Hematopoietic multipotent progenitor cell treated with erythropoietin and hydrocortisone succinate and interleukin-3 and kit ligand, for 6 days (in vitro differentiated cells): ENCODE measurements at places on chromosomes 5 and 9.

DNA sequence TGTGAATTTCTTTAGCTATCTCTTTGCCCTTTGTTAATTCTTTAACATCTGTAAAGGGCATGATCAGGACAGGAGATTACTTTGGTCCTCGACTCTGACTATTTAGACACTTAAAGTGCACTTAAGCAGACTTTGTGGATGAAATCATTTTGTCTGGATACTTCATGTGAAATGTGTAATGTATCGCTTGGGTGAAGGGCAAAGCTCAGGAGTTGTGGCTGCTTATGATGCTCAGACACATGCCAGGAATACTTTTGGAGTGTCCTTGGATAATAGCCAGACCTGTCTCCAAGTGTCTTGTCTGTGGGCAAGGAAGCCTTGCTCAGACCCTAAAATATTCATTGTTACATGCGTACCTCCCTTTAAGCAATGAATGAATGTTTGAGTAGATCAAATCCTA, 87.8 kb downstream of the RAI14 start:
- DNase-seq: no peak

GRCh38 chr9:14838701-14839100, 71.5 kb downstream of the FREM1 start:
- no peak for DNase-seq

GRCh38 chr9:2163231-2163885, 148.2 kb downstream of the SMARCA2 start:
- DNase-seq: no peak

DNA sequence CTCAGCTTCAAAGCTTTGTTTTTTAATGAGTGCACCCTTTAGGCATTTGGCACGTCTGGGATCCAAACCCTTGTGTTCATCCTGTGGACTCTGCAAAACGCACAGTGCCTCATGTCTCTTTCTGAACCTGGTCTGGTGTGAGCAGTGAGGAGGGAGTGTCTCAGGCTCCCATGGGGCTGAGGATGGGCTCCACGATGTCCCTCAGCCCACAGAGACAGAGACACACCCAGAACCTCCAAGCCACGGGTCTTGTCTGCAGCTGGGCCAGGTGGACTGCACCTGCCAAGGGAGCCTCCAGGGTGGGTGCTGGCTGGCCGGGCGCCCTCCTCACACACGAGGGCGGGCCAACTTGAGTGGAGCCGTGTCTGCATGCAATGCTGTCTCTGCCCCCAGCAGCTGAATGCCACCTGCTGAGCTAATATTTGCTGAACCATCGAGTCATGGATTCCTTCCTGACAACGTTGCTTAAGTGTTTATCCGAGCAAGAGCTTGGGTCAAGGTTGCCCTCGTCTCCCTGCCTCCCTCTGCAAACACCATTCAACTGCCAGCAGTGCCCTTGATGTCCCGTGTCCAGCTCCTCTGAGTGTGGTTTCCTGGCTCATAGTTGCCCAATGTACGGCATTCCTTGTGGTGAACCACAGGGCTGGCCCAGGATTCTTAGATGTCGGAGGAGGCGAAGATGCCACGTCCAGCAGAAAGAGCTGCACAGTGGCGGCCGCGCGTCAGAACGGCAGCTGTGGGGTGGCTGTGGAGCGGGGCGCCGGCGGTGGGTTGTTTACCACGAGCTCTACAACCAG, 31.4 kb upstream of the LPCAT1 start:
- no peak for DNase-seq

- peak; percentile 94 for DNase-seq
Measured at GRCh38 chr9:137236238-137236935, 4.7 kb upstream of the TUBB4B start.

DNA sequence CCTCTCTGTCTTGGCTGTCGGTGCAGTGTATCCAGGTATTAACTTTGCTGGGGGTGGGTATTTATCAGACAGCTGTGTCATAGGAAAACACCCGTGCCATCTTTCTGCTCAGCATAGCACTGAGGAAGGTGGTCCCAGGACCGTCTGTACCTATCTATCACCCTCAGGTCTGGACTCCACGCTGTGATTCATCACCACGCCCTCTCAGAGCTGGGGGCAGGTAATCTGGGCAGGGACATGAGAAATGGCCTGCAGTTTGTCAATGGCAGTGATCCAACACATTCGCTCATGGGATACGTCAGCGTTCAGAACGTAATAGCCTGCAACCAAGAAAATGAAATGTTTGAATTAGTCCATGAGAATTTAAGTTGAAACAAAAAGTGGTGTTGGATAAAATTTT, 151.6 kb upstream of the MAP1B start:
- no peak for DNase-seq

DNA sequence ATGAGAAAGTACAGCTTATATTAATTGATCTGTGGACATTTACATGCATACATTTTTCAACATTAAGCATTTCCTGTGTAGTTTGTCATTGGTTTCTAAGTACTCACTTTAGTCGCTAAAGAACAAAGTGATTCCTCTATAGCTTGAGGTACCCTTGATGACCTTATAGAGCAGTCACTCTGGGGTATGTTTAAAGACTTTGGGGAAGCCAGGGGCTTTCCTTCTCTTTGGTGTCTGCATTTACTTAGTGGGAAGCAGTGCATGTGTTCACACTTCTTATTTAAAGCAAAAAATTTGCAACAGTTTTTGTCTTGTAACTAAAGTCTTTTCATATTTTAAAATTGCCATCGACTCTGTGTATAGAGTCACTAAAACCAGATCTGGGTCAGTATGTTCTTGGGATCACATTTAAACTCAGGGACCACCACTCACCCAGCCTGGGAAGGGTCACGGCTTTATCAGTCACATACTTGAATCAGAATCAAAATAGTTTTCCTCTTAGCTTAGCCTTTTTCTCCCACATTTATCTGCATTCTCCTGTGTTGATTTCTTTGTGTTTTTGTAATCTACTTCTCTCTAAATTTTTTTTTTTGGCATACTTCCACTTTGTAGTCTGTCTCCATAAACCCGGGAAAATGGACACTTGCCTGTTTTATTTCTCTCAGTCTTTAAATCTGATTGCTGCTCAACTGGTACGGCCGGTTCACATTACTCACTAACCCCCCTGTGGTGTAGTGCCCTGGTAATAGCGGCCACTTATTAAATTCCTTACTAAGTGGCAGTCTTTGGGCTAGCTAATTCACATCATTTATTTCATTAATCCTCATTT, 143.9 kb upstream of the FBN2 start:
- DNase-seq: no peak

GRCh38 chr5:119743927-119744326, 114.6 kb downstream of the FAM170A start:
- DNase-seq: peak; percentile 67

GRCh38 chr9:77847059-77847499, 184.5 kb downstream of the GNAQ start:
- no peak for DNase-seq

DNA sequence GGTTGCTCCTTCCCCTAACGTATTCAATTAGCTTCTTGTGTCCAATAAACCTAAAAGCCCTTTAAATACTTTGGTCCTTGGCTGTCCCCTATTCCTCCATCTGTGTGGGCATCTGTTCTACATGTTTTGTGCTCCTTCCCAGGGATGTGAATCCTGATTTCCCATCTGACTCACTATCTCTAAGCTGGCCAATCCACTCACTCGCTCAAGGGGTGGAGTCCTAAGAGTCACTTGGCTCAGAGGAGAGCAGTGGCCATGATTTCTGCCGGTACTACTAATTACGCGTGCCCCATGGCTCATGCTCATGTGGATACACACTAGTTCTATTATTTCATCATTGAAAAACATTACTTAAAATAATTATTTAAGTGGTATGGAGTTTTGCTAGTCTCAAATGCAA, 89.6 kb downstream of the TAF11L14 start:
- DNase-seq: no peak

DNA sequence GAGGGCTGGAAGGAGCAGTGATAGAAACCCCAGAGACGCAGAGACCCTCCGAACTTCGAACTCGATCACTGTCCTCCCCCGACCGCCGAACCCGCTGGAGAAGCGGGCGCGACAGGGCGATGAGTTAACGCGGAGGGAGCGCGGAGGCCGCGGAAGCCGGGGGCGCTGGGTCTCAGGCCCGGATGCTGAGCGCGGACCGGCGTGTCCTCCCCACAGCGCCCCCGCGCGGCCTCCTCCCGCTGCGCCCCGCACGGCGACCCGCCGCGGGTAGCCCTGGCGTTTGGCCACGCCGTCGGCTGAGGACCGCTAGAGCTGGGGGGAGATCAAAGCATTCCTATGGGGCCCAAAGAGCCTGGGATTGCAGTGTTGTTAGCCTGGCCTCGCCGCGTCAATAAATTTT, 7.7 kb upstream of the DMRT2 start:
- peak; percentile 13 for DNase-seq

DNA sequence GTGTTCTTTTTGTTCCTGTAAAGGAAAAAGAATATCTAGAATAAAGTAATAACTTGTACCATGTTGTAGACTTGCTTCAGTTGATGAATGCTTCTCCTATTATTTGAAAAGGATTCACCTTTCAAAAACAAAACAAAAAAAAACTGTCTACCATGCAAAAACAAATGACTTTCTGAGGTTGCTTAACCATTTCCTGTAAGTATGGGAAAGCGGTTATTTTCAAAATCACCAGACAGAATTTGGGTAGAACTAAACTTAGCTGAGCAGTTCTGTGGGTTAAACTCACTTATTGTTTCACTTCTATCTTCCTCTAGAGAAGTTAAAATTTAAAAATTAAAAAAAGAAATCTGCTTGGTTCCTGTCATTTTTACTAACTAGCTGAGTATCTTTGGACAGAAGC, 25.2 kb downstream of the LNPEP start:
- DNase-seq: peak; percentile 68

- DNase-seq: no peak
Measured at GRCh38 chr5:40601198-40601868, 78.4 kb upstream of the PTGER4 start.

DNA sequence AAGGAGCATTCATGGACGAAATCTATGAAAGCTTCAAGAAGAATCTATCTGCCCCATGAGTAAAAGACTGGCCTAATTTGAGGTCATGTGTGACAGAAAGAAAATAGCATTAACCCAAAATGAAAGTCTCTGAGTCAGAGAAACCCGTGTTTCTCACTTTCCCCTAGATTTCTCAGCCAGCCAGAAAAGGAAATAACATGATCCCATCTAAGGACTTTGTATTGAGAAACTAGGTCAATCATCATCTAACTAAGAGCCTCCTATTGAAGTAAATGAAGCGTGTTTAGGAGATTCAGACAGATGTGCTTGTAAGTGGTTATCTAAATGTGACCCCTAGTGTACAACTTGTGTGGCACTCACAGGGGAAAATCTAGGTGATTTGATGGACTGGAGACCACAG, 77.3 kb upstream of the ZNF366 start:
- no peak for DNase-seq

DNA sequence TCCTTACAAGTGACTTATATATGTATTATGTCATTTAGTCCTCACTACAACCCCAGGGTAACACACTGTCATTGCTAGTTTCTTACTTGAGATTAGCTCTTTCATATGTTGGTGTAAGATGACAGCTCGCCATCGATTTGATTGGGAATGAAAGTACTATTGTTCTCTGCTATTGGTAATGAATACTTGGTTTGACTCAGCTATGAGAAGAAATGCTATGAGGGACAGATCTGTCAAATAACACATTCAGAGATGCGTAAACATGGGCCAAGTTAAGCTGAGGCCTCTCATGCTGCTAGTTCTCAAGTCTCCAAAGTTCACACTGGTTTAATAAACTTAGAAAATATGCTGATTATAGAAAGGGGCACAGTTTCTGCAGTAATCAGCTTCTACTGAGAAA, 142.7 kb downstream of the SGCD start:
- no peak for DNase-seq

DNA sequence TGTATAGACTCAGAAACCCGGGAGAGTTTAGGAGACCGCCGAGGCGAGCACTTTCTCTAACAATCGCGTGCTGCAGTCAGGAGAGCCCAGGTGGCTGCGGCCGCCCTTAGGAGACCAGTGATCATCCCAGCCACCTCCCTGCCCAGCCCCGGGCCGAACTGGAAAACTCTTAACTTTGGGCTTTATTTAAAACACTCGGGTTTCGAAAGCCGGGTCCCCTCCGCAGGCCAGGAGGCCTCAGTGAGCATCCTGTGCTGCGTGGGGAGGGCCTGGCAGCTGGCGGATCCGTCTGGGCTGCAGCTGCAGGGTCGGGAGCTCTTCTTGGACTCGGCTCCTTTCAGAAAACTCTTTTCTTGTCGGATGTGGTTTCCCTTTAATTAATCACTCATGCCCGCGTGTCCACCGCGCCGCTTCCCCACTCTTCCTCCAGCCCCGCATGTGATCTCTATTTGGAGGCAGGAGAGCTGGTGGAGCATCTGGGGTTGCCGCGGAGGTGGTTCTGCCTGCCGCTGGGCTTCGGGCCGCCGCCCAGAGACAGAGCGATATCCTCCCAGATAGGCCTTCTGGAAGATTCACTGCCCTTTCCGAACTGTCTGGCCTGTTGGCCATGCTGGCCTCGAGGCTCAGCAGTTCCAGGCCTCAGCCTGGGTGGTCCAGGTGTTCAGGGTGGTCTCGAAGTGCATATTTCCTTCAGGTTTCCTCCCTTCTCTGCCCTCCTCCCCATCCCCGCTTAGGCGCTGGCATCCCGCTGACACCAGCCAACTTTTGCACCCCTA, 59.5 kb downstream of the TMEM174 start:
- no peak for DNase-seq

GRCh38 chr5:92927291-92927778, 653.7 kb downstream of the NR2F1-AS1 start:
- DNase-seq: no peak

- no peak for DNase-seq
Measured at GRCh38 chr9:113546566-113546965, 83.0 kb downstream of the RGS3 start.
